RWPE2 (cell line): ENCODE measurements at places on chromosomes 16 and 17.

- peak; percentile 42 for DNase-seq
Measured at GRCh38 chr17:74235040-74235581, 21.7 kb downstream of the TTYH2 start.

GRCh38 chr17:39775031-39775430 lies 37.3 kb downstream of the GRB7 start:
- no peak for DNase-seq

- no peak for DNase-seq
Measured at GRCh38 chr17:41909088-41909487, 9.7 kb downstream of the ACLY start.

- peak; percentile 51 for DNase-seq
Measured at GRCh38 chr16:86025706-86026105, 126.7 kb downstream of the IRF8 start.

GRCh38 chr16:48188449-48189102 lies 32.8 kb upstream of the ABCC12 start:
- DNase-seq: no peak

DNA sequence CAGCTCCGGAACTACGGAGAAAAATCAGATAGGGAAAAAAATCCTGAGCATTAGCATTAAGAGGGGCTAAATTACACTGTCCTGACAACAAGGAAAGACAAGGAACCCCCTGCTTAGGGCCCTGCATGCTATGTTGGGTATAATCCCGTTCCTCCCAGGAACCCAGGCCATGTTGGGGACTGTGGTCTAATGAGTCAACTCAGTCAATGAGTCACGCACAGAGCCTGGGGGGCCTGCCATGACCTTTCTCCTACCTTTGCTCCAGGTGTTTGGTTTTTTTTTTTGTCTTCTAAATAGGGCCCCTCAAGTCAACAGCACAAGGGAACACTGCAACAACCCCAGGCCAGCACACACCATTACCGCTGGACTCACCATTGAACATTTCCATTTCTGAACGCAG lies 8.9 kb upstream of the ZNF200 start:
- DNase-seq: no peak

GRCh38 chr17:32484041-32484461 lies 2.7 kb upstream of the CDK5R1 start:
- no peak for DNase-seq

GRCh38 chr16:73231944-73232554 lies 184.1 kb upstream of the ZFHX3 start:
- no peak for DNase-seq

DNA sequence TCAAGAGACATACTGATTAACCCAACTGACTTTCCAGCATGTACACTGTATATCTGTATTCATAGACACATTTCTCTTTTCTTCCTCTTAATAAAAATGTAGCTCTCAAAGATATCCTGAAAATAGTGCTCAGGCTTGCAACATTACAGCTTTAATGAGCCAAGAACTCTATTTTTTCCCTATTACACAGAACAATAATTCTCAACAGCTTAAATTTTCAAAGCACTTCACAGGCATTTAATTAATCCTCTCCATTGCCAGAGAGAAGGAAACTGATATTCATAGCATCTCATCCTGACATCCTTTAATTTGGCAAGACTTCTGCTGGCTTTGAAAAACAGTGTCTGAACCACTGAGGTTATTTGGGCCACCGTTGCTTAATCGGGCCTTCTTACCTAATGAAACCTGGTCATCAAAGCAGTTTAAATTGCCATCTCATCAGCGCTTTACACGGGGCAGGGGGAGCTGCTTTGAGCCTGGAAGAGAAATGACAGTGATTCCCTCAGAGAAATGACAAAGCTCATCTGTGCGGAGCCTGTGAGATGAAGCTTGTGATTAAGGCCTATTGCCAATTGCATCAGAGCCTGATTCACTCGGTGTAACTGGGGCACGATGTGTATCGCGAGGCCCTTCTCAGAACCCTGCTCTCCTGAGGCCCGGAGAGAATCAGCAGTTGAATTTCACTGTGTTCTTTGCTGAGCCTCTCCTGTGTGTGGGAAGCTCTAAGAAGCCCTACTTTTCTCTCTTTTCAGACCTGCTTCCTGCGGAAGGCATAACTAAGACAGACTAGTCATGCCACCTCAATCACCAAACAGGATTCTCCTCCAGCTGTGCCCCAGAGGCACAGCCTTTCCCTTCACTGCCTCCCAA lies 8.5 kb upstream of the SIAH1 start:
- DNase-seq: no peak

GRCh38 chr17:51869387-51869786 lies 289.1 kb downstream of the CA10 start:
- no peak for DNase-seq

- DNase-seq: no peak
Measured at GRCh38 chr17:73564843-73565242, 79.4 kb downstream of the SDK2 start.

- DNase-seq: peak; percentile 79
Measured at GRCh38 chr17:1730326-1731193, 6.1 kb downstream of the WDR81 start.

DNA sequence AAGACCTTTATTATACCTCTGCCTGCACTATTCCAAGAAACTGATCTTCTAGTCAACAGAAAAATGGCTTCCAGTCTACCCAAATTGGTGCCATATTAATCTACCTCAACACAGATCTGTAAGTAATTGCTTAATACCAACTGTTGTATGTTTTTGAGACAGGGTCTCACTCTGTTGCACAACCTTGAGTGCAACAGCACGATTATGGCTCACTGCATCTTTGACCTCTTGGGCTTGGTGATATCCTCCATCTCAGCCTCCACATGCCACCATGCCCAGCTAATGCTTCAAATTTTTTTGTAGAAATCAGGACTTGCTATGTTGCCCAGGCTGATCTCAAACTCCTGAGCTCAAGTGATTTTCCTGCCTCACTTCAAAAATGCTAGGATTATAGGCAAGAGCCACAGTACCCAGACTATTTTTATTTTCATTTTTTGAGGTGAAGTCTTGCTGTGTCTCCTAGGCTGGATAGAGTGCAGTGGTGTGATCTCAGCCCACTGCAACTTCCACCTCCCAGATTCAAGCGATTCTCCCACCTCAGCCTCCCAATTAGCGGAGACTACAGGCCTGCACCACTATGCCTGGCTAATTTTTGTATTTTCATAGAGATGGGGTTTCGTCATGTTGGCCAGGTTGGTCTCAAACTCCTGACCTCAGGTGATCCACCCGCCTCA lies 14.4 kb downstream of the NUFIP2 start:
- DNase-seq: no peak

DNA sequence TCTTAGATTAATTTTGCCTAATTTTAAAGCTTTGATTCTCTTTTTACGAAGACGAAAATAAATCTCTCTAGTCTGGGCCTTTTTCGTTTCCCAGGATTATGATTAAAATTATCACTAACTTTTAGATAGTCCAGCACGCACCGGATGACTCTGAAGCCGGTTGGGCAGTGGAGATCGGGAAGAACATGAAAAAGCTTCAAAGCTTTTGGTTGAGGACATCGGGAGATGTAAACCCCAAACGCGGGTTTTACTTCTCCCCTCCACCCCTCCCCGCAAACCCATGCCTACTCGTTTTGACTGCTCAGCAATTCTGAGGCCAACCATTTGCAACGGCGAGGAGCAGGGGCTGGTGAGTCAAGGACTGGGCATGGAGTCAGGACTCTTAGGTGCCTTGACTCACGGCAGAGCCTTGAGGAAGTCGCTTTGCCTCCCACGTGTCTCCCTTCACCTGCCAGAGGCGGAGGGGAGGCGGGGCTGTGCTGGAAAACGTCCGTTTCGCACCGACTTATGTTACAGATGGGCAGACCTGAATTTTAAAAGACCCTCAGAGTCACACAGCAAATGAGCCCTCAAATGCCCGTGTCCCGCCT lies 989 bp upstream of the DUSP14 start:
- DNase-seq: peak; percentile 97

GRCh38 chr16:84955427-84955826 lies 55.9 kb downstream of the ZDHHC7 start:
- DNase-seq: no peak

GRCh38 chr16:68179196-68179795 lies 56.6 kb downstream of the ESRP2 start:
- no peak for DNase-seq

- no peak for DNase-seq
Measured at GRCh38 chr16:12348733-12349704, 372.5 kb downstream of the SNX29 start.

DNA sequence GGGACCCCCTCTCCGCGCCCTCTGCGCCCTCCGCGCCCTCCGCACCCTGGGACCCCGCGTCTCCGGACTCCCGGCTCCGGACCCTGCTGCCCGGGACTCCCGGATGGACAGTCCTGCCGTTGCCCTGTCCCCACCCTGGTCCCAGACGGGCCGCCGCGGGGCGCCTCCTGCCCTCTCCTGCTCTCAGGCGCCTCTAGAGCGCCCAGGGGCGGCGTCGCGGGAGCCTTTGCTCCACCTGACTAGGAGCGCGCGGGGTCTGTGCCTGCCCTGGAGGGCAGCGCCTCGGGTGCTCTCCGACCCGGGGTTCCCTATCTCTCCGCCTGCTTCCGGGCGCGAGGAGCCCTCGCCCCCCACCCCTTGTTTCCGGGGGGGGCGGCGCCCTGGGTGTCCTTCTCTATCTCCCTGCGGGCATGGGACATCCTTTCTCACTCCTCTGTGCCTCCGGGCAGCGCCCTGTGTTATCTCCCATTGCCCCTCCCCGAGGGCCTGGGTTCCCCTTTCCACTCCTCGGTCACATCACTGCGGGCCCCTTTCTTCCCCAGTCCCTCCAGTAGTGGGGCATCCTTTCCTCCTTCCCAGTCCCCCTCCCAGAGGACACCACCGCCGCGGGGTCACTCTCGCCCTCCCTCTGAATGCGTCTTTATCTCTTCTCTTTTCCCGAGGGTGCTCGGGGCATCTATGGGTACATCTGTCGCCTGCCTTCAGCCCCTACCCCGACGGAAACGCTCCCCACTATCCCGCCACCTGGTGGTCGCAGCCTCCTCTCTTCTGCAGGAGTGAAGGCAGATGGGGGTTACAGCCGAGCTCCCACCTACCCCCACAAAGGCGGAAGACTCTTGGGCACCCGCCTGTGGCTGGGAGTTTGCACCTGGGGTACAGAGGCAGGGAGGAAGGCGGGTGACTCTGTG lies 875 bp downstream of the PRKCB start:
- DNase-seq: no peak

- no peak for DNase-seq
Measured at GRCh38 chr17:39400547-39401411, 647 bp downstream of the FBXL20 start.

- DNase-seq: no peak
Measured at GRCh38 chr16:88856122-88856827, 472 bp downstream of the GALNS start.

GRCh38 chr17:73532421-73532901 lies 111.8 kb downstream of the SDK2 start:
- DNase-seq: no peak

DNA sequence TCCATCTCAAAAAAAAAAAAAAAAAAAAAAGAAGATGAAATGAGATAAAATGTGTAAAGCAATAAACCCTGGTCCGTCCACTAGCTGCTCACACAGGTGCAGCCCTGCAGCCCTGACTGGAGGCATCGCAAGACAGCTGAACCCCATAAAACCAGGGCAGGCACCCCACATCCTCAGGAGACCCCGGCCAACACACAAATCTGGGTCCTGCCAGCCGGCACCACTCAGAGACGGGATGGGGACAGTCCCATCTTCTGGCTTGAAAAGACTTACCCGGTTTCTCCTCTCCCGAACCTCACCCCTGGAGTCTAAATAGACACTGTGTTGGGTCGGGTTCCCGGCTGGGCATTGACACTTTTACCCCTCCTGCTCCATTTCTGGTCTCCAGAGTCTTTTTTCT lies 52.7 kb upstream of the TNRC6C start:
- DNase-seq: peak; percentile 41

GRCh38 chr16:86577314-86577971 lies 906 bp upstream of the FOXL1 start:
- no peak for DNase-seq

DNA sequence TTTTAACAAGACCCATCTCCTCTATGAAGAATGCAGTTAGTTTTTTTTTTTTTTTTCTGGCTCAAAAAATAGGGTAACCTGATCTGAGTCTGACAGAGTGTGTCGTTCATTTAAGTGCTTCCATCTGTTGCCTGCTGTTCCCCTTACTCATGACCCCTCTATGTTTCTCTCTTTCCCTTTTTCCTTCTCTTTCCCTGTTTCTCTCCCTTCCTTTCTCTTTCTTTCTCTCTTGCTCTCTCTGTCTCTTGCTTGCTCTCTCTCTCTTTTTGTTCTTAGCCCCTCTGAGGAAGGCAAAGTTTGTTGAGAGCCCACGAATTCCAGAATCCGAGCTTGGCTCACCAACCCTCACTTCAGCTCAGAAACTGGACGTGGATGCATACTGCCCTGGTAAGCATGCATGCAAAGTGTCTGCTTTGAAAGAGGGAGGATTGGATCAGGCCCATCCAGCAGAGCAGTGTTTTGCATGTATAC lies 185.0 kb downstream of the TANC2 start:
- no peak for DNase-seq

- DNase-seq: no peak
Measured at GRCh38 chr16:22946433-22946832, 132.5 kb downstream of the HS3ST2 start.

DNA sequence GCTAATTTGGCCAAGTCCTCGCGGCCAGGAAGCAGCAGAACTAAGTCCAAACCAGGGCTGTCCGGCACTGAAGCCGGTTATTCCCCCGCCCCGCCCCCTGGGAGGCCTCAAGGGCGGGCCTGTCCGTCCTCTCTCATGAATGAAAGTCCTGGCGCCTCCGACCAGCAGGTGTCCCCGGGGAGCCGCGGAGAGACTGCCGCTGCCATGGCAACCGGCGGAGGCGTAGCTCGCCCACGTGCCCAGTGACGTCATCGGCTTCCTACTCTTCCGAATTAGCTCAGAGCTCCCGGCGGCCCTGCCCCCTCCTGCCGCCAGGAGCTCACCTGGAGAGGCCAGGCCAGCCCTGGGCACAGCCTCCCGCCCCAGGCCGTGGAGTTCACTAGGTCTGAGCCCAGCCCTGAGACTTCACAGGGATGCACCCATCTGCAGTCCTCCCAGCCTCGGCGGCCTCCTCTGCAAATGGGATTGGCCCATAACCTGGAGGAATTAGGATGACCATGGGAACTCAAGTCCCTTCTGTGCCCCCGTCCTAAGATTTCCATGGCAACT lies 1.3 kb downstream of the SPATA2L start:
- peak; percentile 100 for DNase-seq

DNA sequence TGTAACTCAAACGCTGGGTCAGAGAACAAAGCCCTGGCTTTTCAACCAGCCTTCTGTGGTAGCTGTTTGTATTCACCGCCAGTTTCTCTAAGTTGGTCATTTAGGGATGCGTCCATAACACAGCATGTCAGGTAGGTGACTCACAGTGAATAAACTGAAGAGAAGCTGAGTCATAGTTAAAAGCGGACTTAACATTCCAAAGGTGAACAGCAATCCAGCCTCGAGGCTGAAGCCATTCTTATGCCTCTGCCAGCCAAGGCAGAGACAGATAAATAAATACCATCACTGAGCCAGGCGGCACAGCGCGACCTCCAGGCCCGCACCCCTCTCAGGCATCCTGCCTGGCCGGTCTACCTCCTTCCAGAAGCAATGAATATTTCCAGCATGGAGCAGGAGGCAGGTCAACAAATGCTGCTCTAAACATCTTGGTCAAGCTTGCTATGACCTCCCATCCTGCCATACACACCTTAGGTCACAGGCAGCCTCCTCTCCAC lies 12.4 kb upstream of the CACNG4 start:
- peak; percentile 96 for DNase-seq

GRCh38 chr16:24537474-24538337 lies 1.7 kb upstream of the RBBP6 start:
- no peak for DNase-seq

GRCh38 chr16:85543536-85543935 lies 69.6 kb upstream of the GSE1 start:
- DNase-seq: no peak
